GM20000 (cell line): ENCODE measurements at places on chromosomes 3 and 15.
A peak's percentile ranks its signal among the peaks of the same experiment; 100 is the strongest.

DNA sequence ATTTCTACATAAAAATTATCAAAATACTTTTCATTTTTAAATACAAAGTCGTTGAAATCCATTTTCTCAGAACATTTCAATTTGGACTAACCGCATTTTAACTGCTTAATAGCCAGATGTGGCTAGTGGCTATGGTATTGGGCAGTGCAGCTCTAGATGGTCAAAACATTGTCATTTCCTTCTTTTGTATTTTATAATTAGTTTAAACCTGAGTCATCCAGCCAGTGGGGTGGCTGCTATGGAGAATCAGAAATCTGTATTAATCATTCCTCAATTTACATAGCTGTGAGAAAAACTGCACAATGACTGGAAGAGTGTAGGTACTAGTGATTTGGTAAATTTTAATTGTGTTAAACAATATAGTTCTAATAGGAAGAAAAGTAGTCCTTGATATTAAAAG, 245.3 kb downstream of the PDZRN3 start:
- DNase-seq: no peak

DNA sequence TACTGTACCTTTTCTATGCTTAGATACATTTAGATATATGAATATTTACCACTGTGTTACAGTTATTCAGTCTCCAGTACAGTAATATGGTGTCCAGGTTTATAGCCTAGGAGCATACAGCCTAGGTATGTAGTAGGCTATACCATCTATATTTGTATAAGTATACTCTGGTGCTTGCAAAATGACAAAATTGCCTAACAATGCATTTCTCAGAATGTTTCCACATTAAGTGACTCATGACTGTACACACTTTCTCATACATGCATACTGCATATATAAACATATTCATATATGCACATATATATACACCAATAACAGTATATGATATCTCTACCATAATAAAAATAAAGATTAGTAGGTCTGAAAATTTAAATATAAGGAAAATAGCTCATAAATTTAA, 169.3 kb downstream of the DPH6 start:
- no peak for DNase-seq

DNA sequence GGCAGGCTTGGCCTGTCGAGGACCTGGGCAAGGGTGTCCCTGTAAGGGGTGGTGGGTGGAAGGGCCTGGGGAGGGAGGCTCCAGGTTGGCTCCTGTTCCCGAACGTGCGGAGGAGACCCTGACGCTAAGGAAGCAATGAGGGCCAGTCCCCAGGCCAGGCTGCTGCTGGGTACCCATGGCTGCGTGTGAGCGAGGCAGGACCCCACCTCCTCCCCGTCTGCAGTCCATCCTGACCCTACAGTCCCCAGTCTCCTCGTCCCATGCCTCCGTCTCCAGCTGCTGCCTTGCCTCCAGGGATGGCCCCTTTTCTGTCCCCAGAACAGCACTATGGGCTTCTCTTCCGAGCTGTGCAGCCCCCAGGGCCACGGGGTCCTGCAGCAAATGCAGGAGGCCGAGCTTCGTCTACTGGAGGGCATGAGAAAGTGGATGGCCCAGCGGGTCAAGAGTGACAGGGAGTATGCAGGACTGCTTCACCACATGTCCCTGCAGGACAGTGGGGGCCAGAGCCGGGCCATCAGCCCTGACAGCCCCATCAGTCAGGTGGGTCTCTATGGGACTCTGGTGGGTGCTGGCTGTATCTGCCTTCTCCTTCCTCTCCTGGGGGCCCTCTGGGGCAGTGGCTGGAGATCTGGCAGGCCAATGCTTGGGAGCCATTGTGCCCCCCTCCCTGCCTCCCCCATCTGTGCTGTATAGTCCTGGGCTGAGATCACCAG, 571 bp downstream of the FES start:
- no peak for DNase-seq

- no peak for DNase-seq
These were observed 1030.0 kb downstream of the TBL1XR1 start for GRCh38 chr3:176167272-176167671.

- no peak for DNase-seq
These were observed 433.3 kb downstream of the FOXP1 start for GRCh38 chr3:71149959-71150954.

DNA sequence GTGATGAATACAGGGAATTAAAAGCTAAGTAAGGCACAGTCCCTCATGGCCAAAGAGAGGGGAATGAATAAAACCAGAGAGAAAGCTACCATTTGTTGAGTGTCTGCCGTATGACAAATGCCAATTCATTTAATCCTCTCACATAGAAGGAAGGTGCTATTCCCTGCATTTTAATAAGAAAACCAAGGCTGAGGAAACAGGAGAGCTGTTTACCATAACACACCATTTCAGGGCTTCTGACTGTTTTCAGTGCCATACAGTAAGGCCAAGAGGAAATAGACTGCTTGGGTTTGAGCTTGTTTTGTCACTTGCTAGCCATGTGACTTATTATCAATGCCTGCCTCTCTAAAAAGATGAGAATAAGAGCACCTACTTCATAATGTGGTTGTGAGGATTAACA, 10.1 kb downstream of the BTBD1 start:
- DNase-seq: no peak

DNA sequence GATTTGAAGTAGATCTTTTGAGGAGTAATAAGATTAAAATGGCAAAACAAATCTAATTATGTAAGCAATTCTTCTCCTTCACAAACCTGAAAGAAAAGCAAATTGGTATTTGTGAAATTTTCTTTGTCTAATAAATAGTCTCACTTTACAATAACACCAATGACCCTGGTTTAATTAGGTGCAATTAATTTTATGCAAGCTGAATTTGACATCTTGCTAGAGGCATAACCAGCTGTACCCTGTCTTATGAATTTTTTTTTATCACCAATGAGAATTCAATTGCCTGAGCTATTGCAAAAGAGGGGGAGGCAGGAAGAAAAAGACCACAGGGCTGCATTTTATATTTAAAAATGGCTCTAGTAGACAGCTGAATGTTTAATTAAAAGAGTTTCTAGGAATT, 113.5 kb upstream of the IL12A start:
- no peak for DNase-seq

- no peak for DNase-seq
These were observed 15.9 kb upstream of the SLC4A7 start for GRCh38 chr3:27500035-27500434.

- DNase-seq: no peak
These were observed 50.4 kb downstream of the KLF13 start for GRCh38 chr15:31377030-31377429.

DNA sequence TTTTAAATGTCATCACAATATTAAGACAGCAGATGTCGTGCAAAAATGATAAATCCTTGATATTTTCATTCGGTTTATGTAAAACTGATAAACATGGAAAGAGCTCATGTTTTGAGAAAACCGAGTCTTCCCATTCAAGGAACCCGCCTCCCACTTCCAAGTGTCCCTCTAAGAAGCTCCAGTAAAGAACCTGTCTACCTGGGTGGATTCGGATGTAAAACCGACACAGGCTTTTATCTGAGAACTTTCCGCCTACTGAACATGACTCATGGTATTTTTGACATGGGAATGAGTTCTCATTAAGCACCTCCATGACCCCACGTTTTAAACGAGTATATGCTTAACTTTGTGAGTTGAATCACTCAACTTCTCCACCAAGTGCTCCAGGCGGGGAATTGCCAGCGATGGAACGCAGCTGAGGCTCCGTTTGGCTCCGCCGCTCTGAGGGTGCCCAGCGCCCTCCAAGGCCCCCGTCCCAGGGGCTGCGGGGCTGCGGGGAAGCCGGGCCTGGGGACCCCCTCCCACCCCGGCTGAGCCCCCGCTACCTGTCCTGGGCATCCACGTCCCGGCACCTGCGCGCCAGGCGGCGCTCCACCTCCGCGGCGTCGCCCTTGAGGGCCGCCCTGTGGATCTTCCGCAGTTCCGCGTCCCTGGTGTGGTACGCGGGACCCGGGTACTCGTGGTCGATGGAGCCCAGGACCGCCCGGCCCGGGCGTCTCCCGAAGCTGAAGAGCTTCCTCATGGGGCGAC, 119.9 kb downstream of the LMLN start:
- DNase-seq: peak; percentile 14

- DNase-seq: no peak
These were observed 27.8 kb downstream of the SLC25A26 start for GRCh38 chr3:66248641-66249040.

GRCh38 chr3:107236655-107237337, 140.4 kb upstream of the CCDC54 start:
- no peak for DNase-seq

DNA sequence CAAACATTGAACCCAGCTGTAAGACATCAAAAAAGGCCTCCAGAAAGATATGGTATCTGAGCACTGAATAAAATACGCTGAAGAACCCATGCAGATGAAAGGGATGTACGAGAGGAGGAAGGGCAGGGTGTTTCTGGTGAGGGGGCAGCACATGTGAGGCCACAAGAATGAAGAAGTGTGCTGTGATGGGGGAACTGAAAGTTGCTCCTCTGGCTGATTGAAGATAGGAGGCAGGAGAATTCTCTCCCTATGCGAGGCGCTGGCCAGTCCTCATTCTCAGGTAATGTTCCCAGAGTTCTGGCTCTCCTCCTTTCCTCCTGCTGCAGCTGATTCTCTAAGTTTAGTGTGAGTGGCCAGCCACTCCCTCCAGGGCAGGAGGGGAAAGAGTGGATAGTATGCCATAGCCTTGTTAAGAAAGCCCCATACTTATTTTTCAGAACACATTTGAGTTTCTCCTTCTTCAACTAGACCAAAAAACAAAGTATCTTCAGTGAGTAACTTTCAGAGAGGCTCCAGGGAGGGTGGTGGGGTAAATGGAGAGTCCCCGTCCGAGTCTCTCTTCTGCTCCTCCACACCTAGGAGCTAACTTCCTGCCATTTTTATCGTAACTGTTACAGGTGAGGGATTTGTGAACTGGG, 26.9 kb upstream of the MYO1E start:
- DNase-seq: peak; percentile 73

- DNase-seq: no peak
These were observed 428.7 kb upstream of the RARB start for GRCh38 chr3:24999357-24999756.

DNA sequence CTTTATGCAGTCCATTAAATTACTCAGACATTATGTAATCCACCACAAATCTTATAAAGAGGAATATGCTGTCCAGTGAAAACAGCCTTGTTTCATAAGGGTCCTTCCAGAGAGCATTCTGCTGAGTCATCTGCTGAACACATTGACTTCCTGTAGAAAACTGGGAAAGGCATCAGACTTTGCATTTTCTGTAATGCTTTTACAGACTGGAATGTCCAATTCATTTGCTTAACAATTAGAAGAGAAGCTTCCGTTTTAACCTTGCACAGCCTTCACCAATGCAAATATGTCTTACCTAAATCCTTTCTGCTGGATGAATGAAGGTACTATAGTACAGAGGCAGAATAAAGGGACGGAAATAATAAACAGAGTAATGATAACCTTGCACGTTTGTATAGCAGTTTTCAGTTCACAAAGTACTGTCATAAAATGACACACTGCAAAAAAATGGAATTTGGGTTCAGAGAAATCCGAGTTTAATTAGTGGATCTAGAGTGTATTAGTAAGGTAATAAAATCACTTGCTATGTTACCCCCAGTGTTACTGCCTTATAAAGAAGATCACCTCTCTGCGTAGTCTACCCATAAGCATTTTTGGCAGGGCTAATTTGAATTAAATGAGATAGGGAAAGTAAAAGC, 301.5 kb downstream of the PYDC2 start:
- DNase-seq: no peak

DNA sequence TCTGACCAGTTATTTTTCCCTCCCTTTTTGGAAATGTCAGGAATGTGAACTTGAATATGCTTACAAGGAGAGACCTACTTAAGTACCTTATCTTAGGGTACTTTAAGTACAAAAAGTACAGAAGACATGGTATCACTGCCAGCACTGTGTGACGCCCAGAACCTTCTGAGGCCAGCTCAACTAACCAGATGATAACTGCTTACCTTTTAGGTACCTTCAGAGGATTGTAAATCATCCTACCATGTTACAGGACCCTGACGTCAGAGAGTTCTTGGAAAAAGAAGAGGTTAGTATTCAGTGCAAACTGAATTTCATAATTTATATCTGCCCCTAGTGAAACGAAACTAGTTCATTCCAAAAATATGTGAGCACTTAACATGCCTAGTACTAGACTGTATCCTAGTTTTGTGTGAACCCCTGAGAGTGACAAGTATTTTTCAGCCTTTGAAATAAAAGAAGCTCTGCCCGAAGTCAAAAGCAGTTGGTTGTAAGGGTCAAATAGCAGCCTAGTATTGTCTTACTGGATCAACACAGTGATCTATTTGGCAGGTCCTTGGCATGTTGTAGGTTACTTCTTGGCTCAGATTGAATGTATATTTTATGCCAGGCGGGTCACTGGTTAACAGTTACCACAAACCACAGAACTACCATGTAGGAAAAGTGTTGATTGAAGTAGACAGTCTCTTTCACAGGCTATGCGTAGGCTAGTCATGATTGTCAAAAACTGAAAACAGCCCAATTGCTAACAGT, 23.8 kb upstream of the SNX22 start:
- DNase-seq: no peak

DNA sequence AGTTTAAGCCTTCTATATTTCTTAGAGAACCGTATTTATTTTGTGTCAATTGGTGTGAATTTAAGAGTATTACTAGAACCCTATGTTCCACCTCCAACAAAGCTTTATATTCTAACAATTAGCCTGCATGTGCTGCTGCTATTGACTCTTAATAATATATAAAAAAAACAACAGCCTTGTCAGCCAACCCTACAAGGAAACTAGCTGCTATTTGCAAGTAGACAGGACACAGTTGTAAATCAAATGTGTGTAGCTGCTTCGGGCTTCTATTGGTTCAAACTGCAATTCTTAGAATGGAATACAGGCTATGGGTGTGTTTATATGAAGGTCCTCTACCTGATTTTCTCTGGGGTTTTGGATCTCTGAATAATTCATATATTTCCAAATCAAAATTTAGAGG, 60.7 kb downstream of the ZBTB20 start:
- DNase-seq: no peak

DNA sequence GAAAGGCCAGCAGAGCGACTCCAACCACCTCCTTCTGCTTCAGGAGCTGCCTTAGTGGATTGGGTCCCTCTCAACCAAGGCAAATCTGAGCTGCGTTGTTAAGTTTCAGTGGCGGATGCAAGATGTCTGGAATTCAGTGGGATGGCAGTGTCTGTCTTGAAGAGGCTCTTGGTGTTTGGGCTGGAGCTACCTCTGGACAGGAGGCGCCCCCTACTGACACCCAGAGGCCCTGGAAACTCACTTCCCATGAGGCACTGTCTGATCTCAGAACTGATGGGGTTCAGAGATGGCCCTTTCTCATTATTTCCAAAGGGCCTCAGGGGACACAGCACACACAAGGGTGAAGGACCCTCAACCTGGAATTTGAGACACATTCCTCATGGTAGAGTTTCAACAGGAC, 6.0 kb upstream of the SLC28A1 start:
- peak; percentile 78 for DNase-seq

DNA sequence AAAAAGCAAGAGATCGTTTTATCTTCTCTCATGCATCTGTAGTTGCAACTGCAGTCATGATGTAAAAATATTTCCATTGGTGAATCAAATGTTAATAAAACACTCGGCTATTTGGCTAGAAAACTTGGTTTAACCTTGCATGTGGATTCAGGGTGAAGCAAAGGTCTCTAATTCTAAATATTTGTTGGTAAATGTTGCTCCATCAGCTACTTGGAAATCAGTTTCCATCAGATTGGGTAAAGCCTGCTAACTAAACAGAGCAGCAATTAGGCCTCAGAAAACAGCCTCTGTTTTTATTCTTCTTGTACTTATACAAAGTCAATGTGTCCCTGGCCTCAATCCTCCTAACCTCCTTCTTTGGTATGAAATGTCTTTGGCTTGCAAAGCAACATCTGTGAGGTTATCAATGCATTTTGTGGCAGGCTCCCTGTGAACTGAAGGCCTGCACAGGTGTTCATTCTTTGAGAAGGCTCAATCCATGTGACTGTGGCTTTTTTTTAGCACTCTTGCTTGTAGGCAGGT, 312.3 kb downstream of the WDR72 start:
- no peak for DNase-seq
